ENCODE measurements at places on chromosomes 6 and 20. TPM values are rescaled to one million over a fixed set of nuclear protein-coding genes. Genes with fewer than 3 reads are reported as not detected.

The CDH4 gene
- 7.3 TPM for polyA plus RNA-seq

The OVOL2 gene
- 0.60 TPM for polyA plus RNA-seq

The APCDD1L gene
- polyA plus RNA-seq: 13.7 TPM

The BANF2 gene
- 0.38 TPM for polyA plus RNA-seq

The TREML1 gene
- 0.65 TPM for polyA plus RNA-seq

The TRIM15 gene
- polyA plus RNA-seq: 0.08 TPM

The NDRG3 gene
- polyA plus RNA-seq: 37.4 TPM

The C6orf52 gene
- polyA plus RNA-seq: 3.7 TPM

The ENPP5 gene
- 20.1 TPM for polyA plus RNA-seq

The BTN1A1 gene
- polyA plus RNA-seq: 0.22 TPM

The CD83 gene
- 12.6 TPM for polyA plus RNA-seq

The SLPI gene
- polyA plus RNA-seq: 0.40 TPM

The LRRC73 gene
- polyA plus RNA-seq: 1.2 TPM

Data from left kidney (tissue), 8 donors.